ENCODE measurements at places on chromosomes 16 and 17.

- DNase-seq: no peak
Observed at GRCh38 chr17:81489998-81490992, 22.3 kb downstream of the ACTG1 start.

- DNase-seq: no peak
Observed at GRCh38 chr16:88195911-88196465, 186.8 kb upstream of the ZNF469 start.

- DNase-seq: no peak
Observed at GRCh38 chr17:17819111-17819510, 17.7 kb downstream of the SREBF1 start.

DNA sequence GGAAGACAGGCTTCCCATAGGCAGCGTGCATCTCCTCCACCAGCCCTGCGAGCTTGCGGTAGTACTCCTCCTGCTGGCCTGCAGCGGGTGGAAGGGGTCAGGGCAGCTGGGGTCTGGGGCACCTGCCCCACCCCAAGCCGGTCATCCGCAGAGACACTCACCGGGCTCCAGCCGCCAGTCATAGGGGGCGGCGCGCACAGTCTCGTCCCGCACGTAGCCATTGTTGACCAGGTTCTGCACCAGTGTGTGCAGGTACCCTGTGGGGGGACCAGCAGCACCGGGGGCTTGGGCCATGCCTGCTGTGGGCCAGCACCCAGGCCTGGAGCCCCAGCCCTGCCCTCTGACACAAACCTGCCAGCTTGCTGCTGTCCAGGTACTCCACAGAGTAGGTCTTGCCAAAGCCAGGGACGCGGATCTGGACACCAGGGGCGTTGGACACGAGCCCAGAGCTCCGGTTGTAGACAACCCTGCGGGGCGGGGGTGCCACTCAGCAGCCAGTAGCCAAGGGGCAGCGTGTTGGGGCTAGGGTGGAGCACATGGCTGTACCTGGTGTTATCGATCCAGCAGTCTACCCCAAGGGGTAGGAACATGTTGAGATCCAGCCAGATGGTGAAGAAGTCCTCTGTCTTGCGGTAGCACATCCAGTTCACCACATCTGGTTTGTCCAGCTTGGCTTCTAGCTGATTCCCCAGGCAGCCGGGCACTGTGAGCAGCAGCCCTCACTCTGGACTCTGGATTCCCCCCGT lies 1.2 kb downstream of the LCAT start:
- DNase-seq: no peak

- DNase-seq: no peak
Observed at GRCh38 chr16:49376206-49376605, 2.6 kb downstream of the C16orf78 start.
